Right atrium auricular region (tissue), 2 donors: ENCODE measurements at places on chromosomes 6 and 20.
A peak's percentile ranks its signal among the peaks of the same experiment; 100 is the strongest.

DNA sequence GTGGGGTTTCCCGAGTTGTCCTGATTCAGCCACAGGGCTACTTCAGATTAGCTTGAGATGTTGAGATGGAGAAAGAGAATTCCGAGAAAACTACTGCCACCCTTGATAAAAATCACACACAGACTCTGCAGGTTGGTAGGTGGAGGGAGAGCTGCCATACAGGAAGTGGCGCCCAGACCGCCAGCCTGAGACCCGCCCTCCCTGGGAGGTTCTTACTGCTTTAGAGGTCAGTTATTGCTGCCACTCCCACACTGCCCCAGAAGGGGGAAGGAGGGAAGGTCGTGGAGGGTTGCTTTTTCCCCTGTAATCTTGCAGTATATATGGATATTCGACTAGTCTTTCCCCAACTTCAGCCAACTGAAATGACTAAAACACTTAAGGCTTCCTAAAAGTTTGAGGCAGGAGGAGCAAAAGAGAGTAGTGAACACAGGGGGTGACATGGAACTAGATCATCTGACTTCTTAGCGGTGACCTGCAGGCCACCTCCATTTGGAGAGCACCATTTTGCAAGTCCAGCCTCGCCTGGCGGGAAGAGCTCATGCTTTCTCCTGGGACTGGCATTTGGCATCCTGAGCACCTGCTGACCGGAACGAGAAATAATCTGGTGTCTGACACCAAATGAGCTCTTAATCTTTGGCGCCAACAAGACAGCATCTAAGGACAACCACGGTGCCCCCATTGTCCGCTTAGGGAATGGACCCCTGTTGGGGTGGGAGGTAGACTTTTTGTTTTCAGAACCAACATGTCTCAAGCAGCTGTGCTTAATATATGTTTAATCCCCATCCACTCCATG, 35.7 kb upstream of the SLC22A1 start:
- peaks cover 70% of the 10 kb centered on the region for H3K36me3 ChIP-seq
- H3K27me3 ChIP-seq: no peaks in the 10 kb centered on the region
- H3K27ac ChIP-seq: no peak overlapping the region
- H3K4me3 ChIP-seq: no peak overlapping the region
- no peak for DNase-seq

DNA sequence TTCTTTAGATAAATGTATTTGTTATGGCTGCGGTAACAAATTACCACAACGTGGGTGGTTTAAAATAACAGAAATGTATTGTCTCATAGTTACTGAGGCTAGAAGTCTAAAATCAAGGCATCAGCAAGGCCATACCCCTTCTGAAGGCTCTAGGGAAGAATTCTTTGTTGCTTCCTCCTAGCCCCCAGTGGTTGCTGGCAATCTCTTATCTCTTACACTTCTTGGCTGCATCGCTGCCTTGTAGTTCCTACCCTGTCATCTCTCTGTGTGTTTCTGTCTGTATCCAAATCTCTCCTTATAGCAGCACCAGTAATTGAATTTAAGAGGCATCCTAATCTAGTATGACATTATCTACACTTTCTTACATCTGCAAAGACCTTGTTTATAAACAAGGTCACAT, 534.7 kb downstream of the PHF3 start:
- no peaks in the 10 kb centered on the region for H3K27me3 ChIP-seq
- no peak overlapping the region for H3K27ac ChIP-seq
- no peaks in the 10 kb centered on the region for H3K4me1 ChIP-seq
- no peak overlapping the region for H3K4me3 ChIP-seq
- no peak for DNase-seq
- no peaks in the 10 kb centered on the region for H3K36me3 ChIP-seq

DNA sequence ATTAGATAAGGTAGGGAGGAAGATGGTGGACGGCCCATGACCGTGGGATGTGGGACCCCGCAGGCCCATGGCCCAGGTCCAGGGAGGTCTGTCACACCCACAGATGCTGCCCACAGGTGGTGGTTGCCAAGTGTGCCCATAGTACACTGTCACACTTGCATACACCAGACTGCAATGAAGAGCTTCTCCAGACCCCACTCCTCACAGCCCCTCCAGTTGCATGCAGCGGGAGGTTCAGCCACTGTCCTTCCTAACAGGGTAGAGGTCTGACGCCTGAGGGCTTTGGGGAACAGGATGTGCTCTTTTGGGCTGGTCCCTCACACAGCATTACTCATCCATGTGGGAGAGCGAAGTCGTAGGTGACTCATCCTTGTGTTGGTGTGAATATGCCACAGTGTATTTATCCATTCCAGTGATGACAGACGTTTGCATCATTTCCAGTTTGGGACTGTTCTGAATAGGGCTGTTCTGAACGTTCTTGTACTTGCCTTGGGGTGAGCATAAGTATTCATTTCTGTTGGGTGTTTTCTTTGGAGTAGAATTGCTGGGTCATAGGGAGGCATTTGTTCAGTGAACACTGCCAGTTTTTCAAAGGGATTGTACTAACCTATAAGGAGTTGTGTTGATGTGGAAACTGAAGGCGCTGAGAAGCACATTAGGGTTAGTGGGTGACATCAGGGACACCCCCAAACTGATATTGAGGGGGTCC, 10.1 kb upstream of the PYGB start:
- peaks cover 37% of the 10 kb centered on the region for H3K4me1 ChIP-seq
- H3K4me3 ChIP-seq: no peak overlapping the region
- peak overlapping the region; percentile 70 for H3K27ac ChIP-seq
- H3K36me3 ChIP-seq: no peaks in the 10 kb centered on the region
- H3K27me3 ChIP-seq: no peaks in the 10 kb centered on the region

DNA sequence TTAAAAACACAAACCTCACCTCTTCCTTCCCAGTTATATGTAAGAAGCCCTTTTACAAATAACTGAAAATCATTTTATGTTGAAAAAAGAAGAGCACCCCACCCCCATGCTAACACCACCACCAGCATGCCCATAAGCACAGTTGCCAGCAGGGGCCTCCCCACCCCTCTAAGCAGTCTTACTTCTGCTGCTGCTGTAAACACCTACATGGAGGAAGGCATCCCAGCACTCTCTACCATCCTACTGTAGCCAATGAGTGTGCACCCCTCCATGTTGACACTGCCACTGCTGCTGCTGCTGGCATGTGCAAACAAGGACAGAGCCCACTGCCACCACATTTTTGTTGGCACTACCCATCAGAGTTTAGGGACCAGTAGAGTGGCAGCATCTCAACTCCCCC, 49.6 kb upstream of the PHIP start:
- no peak overlapping the region for H3K4me3 ChIP-seq
- DNase-seq: no peak
- H3K27ac ChIP-seq: no peak overlapping the region
- no peaks in the 10 kb centered on the region for H3K27me3 ChIP-seq
- H3K36me3 ChIP-seq: no peaks in the 10 kb centered on the region
- H3K4me1 ChIP-seq: no peaks in the 10 kb centered on the region

DNA sequence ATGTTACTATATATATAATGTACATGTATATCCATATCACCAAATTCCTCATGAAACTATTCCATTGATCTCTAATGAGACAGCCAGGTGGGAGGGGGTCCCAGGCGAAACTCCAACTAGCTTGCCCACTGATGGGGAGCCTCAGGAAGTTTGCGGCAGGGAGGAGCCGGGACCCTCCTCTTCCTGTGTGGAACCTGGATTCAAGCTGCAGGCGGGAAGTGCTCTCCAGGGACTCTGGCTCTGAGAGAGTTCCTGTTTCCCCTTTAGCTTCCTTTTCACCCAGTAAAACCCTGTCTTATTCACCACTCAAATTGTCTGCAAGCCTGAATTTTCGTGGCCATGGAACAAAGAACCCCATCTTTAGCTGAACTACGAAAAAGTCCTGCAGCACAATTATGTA, 152.2 kb downstream of the OPN5 start:
- H3K4me1 ChIP-seq: no peaks in the 10 kb centered on the region
- no peaks in the 10 kb centered on the region for H3K27me3 ChIP-seq
- DNase-seq: no peak
- H3K36me3 ChIP-seq: no peaks in the 10 kb centered on the region

DNA sequence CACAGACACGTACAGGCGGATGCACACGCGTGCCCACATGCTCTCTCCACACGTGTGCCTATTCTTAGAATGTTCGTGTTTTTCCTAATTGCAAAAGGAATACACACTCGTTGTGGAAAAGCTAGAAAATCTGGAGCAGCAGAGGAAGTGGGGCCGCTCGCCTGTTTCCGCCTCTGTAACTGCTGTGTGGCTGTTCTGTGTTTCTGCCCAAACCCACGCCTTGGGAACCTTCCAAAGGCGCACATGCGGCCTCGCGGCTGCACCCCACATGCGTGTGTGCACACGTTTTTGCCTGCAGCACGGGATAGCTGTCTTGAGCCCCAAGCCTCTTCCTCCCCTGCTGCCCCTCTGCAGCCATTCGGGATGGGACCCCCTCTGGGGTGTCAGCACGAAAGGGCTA, 12.2 kb downstream of the SLC17A9 start:
- H3K36me3 ChIP-seq: no peaks in the 10 kb centered on the region
- H3K27me3 ChIP-seq: no peaks in the 10 kb centered on the region
- no peak overlapping the region for H3K27ac ChIP-seq
- DNase-seq: no peak
- H3K4me1 ChIP-seq: no peaks in the 10 kb centered on the region
- H3K4me3 ChIP-seq: no peak overlapping the region

DNA sequence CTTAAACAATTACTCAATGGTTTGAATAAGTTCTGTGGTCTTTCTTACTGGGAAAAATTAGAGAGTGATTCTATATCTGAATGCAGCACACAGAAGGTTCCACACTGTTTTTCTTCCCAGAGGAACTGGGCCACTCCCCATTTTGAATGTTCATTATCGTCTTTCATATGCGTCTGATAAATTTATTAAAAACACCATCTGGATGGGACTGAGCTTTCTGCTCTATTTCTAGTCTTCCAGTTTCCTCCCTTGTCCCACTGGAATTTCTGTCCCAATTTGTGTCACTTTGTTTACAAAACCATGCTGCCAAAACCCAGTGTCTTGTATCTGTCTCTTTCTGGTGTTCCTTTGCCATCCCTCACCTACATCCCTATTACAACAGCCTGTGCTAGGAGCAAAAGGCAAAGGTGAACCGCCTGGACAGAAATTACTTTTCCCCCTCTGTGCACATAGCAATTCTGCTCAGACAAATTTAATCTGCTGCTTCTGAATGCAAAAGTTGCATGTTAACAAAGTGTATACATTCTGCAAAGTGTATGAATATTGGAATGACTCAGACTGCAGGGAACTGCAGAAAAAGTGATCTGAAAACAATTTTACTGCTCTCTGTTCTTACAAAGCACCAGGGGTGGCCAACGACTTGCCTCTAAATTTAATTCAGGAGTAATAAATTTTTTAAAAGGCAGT, 333.6 kb downstream of the BTBD9 start:
- no peak overlapping the region for H3K4me3 ChIP-seq
- no peaks in the 10 kb centered on the region for H3K27me3 ChIP-seq
- no peaks in the 10 kb centered on the region for H3K4me1 ChIP-seq
- DNase-seq: no peak

DNA sequence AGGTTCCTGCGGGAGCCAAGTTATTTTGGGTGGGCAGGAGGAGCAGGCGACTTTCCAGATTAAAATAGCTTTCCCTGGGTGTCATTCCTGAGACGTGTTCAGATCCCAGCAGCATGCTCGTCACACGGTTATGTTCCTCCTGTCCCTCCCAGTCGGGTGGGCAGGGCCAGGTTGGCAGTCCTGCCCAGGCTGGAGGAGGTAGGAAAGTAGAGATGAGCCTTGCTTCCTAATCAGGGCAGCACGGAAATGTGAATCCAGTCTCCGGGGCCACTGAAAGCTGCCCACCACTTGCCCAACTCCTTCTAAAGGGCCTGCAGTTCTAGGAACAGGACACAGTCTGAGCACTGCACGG, 137.0 kb downstream of the MRPL14 start:
- peaks cover 20% of the 10 kb centered on the region for H3K4me1 ChIP-seq
- H3K27ac ChIP-seq: peak overlapping the region; percentile 86
- H3K27me3 ChIP-seq: no peaks in the 10 kb centered on the region
- no peak overlapping the region for H3K4me3 ChIP-seq

- H3K4me1 ChIP-seq: no peaks in the 10 kb centered on the region
- no peak overlapping the region for H3K27ac ChIP-seq
- H3K27me3 ChIP-seq: no peaks in the 10 kb centered on the region
- H3K36me3 ChIP-seq: no peaks in the 10 kb centered on the region
Observed at GRCh38 chr6:79821859-79822258, 125.5 kb downstream of the ELOVL4 start.

- no peak overlapping the region for H3K27ac ChIP-seq
- no peak for DNase-seq
- H3K4me1 ChIP-seq: no peaks in the 10 kb centered on the region
- H3K27me3 ChIP-seq: no peaks in the 10 kb centered on the region
Observed at GRCh38 chr6:101294676-101295075, 98.8 kb upstream of the GRIK2 start.

GRCh38 chr6:10557913-10558312, 36.8 kb downstream of the GCNT2 start:
- no peak overlapping the region for H3K27ac ChIP-seq
- no peak overlapping the region for H3K4me3 ChIP-seq
- no peaks in the 10 kb centered on the region for H3K27me3 ChIP-seq
- no peaks in the 10 kb centered on the region for H3K36me3 ChIP-seq
- H3K4me1 ChIP-seq: peaks cover 17% of the 10 kb centered on the region

DNA sequence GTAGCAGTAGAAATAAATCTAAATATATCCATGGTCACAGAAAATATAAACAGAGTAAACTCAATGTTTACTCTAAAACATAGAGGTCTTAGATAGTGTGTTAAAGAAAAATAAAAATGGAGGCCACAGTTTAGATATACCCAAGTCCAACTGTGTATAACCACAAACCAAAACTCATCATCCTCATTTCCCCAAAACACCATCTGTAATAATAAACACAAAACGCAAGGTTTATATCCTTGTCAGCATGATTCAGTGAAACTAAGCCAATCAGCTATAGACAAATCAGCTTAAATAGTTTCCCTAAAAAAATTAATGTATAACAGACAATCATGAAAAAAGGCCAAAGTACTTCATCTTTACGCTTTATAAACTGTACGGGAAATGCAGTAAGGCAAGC, 2.7 kb upstream of the HACE1 start:
- no peak for DNase-seq
- H3K27ac ChIP-seq: no peak overlapping the region
- no peak overlapping the region for H3K4me3 ChIP-seq

- no peaks in the 10 kb centered on the region for H3K36me3 ChIP-seq
- no peak overlapping the region for H3K27ac ChIP-seq
- no peaks in the 10 kb centered on the region for H3K4me1 ChIP-seq
Observed at GRCh38 chr20:60494476-60494875, 536.3 kb downstream of the CDH26 start.

GRCh38 chr6:15305496-15305895, 59.6 kb downstream of the JARID2 start:
- no peak for DNase-seq
- no peaks in the 10 kb centered on the region for H3K36me3 ChIP-seq
- no peak overlapping the region for H3K4me3 ChIP-seq
- H3K27me3 ChIP-seq: no peaks in the 10 kb centered on the region
- H3K4me1 ChIP-seq: no peaks in the 10 kb centered on the region

GRCh38 chr6:106108129-106108528, 22.0 kb downstream of the PRDM1 start:
- H3K4me1 ChIP-seq: no peaks in the 10 kb centered on the region
- no peaks in the 10 kb centered on the region for H3K27me3 ChIP-seq
- H3K36me3 ChIP-seq: no peaks in the 10 kb centered on the region
- H3K4me3 ChIP-seq: no peak overlapping the region
- no peak for DNase-seq
